ENCODE measurements at places on chromosomes 1 and 21. TPM values are rescaled to one million over a fixed set of nuclear protein-coding genes. Genes with fewer than 3 reads are reported as not detected.

Gene RAD54L
- polyA plus RNA-seq, result 10.6 TPM

Gene SRGAP2C
- 5.6 TPM for polyA plus RNA-seq

Gene GBP6
- not detected for polyA plus RNA-seq

Gene NEK2
- 9.9 TPM for polyA plus RNA-seq

All from IMR-90 (cell line).